ENCODE measurements at places on chromosomes 1 and 21. TPM values are rescaled to one million over a fixed set of nuclear protein-coding genes. Genes with fewer than 3 reads are reported as not detected.

The RAB3B gene
- total RNA-seq: not detected

The ADAMTS5 gene
- total RNA-seq: 3.2 TPM

The KRTAP11-1 gene
- total RNA-seq: not detected

- DNase-seq: no peak
- H3K4me3 ChIP-seq: no peak overlapping the region
- peaks cover 35% of the 10 kb centered on the region for H3K27me3 ChIP-seq
- no peaks in the 10 kb centered on the region for H3K36me3 ChIP-seq
Observed at GRCh38 chr1:36576551-36577110, 93.9 kb upstream of the CSF3R start.

DNA sequence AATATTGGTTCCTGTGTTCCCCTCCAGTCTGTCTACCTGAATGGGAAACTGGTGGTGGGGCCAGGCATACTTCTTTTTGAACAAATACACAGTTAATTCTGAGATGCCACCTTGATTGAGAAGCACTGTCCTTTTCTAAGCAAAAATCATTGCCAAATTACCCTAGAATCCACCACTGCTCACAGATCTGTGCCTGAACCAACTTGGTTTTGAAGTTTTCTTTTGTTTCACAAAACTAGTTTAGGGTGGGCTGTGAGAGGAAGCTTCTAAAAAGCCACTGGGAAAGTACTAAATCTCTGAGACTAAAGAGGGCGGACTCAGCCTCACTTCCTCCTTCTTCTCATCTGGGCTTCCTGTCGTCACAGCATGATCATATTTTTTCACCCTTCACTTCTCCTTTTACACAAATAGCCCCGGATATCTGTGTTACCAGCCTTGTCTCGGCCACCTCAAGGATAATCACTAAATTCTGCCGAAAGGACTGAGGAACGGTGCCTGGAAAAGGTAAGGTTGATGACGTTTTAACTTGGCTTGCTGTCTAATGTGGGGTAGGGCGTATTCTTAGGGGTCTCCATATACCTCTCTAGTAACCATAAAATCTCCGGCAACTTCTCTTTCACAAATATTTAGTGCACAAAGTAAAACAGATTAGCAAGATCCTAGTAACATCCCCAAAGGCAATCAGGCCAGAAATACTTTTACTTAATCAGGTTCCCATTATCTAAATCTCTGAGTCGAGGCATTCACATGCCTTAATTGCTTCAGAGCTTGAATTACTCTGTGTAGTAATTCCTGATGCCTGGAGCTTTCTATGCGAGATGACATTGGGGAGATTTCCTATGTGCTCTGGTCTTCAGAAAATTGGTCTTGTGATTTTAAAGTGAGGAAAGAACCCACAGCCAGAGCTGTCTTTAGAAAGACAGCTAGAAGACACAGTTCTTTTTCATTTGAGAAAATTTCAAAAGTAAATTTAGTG, at the start of gene CD53:
Gene CD53, plus strand, starts transcription at position 404 of the 976 bp plus-strand sequence. CDS start 18,261 bp downstream, outside the sequence.
- no peak for DNase-seq
- no peaks in the 10 kb centered on the region for H3K4me1 ChIP-seq
- peak within 1 kb of the TSS; percentile 83 for H3K27ac ChIP-seq
- H3K36me3 ChIP-seq: no peaks in the 10 kb centered on the region
- H3K27me3 ChIP-seq: no peaks in the 10 kb centered on the region

DNA sequence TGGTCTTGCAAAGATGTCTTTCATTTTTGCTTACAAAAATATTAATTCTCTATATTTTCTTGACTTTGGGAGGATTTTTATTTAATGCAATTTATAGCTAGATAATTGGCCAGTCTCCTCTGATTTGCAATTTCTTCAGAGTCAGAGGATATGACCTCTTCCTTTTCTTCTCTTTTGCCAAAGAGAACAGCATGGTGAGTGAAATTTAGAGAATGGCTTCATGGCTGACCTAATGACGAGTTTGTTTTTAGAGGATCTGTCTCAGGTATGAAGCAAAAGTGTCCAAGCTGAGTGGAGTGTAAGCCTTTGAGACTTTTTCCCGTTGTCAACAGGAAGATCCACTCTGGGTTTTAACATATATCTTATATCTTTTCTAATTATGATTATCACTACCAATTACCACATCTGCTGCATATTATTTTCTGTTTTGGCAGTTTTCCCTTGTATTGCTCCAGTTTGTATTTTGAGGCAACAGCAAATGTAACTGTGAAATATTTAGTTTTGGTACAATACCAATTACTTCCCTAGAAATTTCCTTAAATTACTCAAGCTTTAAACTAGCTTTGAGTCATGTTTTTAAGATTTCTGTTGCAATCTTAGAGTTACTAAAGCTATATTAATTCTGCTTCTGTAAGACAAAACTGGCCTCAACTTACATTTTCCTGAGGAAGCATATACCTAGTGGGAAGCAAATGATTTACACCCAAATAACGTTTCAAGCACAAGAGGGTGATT, 332.8 kb upstream of the ZRANB2 start:
- H3K27ac ChIP-seq: no peak overlapping the region
- H3K4me1 ChIP-seq: no peaks in the 10 kb centered on the region
- DNase-seq: no peak
- no peak overlapping the region for H3K4me3 ChIP-seq
- H3K36me3 ChIP-seq: no peaks in the 10 kb centered on the region

GRCh38 chr1:26419494-26419893, 8.9 kb downstream of the LIN28A start:
- H3K4me3 ChIP-seq: no peak overlapping the region
- peaks cover 14% of the 10 kb centered on the region for H3K27me3 ChIP-seq
- DNase-seq: no peak

GRCh38 chr1:236156512-236157208, 14.3 kb downstream of the GPR137B start:
- H3K27me3 ChIP-seq: no peaks in the 10 kb centered on the region
- no peak overlapping the region for H3K27ac ChIP-seq
- no peaks in the 10 kb centered on the region for H3K36me3 ChIP-seq
- no peak overlapping the region for H3K4me3 ChIP-seq
- DNase-seq: peak; percentile 64

DNA sequence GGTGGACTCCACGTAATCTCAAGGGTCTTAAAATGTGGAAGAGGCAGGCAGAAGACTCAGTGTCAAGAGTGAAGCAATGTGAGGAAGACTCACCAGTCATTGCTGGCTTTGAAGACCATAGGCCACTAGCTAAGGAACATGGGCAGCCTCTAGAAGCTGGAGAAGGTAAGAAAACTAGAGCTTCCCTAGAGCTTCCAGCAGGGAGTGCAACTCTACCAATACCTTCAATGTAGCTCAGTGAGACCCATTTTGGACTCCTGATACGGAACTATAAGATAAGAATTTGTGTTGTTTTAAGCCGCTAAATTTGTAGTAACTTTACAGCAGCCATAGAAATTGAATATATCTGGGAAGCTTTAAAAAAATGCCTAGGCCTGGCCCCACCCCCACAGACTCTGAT, 18.9 kb downstream of the METTL13 start:
- H3K4me3 ChIP-seq: no peak overlapping the region
- DNase-seq: no peak
- H3K36me3 ChIP-seq: peaks cover 27% of the 10 kb centered on the region
- H3K27me3 ChIP-seq: no peaks in the 10 kb centered on the region

- peak overlapping the region; percentile 66 for H3K27ac ChIP-seq
- H3K4me1 ChIP-seq: peaks cover 24% of the 10 kb centered on the region
- no peak overlapping the region for H3K4me3 ChIP-seq
- H3K36me3 ChIP-seq: no peaks in the 10 kb centered on the region
- H3K27me3 ChIP-seq: no peaks in the 10 kb centered on the region
Observed at GRCh38 chr1:245873883-245874671, 633.0 kb downstream of the SMYD3 start.

- DNase-seq: peak; percentile 43
- H3K36me3 ChIP-seq: no peaks in the 10 kb centered on the region
- no peaks in the 10 kb centered on the region for H3K27me3 ChIP-seq
- H3K27ac ChIP-seq: no peak overlapping the region
- no peaks in the 10 kb centered on the region for H3K4me1 ChIP-seq
Observed at GRCh38 chr1:1088029-1088800, 14.1 kb upstream of the RNF223 start.

GRCh38 chr1:33093004-33093403, 12.1 kb downstream of the AZIN2 start:
- H3K36me3 ChIP-seq: no peaks in the 10 kb centered on the region
- no peaks in the 10 kb centered on the region for H3K27me3 ChIP-seq
- no peak for DNase-seq
- H3K27ac ChIP-seq: no peak overlapping the region
- no peaks in the 10 kb centered on the region for H3K4me1 ChIP-seq
- no peak overlapping the region for H3K4me3 ChIP-seq

GRCh38 chr1:207279652-207280051, 41.8 kb upstream of the CD55 start:
- H3K4me1 ChIP-seq: no peaks in the 10 kb centered on the region
- no peaks in the 10 kb centered on the region for H3K36me3 ChIP-seq
- no peak overlapping the region for H3K4me3 ChIP-seq
- no peak for DNase-seq
- H3K27ac ChIP-seq: no peak overlapping the region
- H3K27me3 ChIP-seq: no peaks in the 10 kb centered on the region

DNA sequence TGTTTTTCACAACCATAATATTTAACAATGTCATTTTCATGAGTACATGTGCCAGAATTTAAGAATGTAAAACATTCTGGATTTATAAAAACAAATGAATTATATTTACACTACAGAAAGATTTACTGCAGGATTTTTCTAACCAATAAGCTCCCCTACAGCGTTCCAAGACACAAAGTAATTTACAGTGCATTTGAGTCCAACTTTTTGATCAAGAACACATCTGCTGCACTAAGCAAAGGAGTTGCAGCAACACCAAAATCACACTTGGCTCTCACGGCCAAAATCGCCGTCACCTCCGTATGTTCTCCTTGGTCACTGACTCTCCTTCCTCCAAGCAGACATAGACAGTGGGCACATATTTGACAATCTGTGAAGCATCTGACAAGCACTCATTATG, 7.7 kb downstream of the VPS26C start:
- no peak overlapping the region for H3K4me3 ChIP-seq
- peaks cover 29% of the 10 kb centered on the region for H3K4me1 ChIP-seq
- H3K27ac ChIP-seq: no peak overlapping the region
- no peaks in the 10 kb centered on the region for H3K36me3 ChIP-seq
- no peaks in the 10 kb centered on the region for H3K27me3 ChIP-seq
